Esophagus muscularis mucosa (tissue), 4 donors: ENCODE measurements at places on chromosomes 2 and 18. TPM values are rescaled to one million over a fixed set of nuclear protein-coding genes. Genes with fewer than 3 reads are reported as not detected.

Gene GCKR
- 0.23 TPM for total RNA-seq

Gene CIB4
- not detected for total RNA-seq

Gene SLC23A3
- 0.58 TPM for total RNA-seq

Gene CCDC88A
- total RNA-seq: 35.3 TPM

GRCh38 chr2:233003658-233004555 is 9.1 kb downstream of the NGEF start:
- DNase-seq: no peak

GRCh38 chr18:46723856-46724415 is 32.9 kb downstream of the ST8SIA5 start:
- DNase-seq: no peak

GRCh38 chr2:151638191-151638933 is 95.9 kb downstream of the NEB start:
- DNase-seq: no peak

DNA sequence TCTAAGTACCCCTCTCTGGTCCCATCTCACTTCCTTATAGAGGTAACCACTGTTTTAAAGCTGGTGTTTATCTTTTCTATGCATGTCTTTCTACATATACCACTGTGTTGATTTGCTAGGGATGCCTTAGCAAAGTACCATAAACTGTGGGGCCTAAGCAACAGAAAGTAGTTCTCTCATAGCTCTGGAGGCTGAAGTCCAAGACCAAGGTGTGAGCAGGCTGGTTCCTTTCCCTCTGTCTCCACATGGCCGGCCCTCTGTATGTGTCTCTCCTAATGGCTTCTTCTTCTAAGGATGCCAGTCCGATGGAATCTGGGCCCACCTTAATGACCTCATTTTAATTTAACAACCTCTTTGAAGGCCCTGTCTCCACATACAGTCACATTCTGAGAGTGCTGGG is 40.8 kb upstream of the ROCK2 start:
- no peak for DNase-seq

GRCh38 chr2:216887138-216887537 is 27.3 kb upstream of the TNP1 start:
- DNase-seq: no peak

- DNase-seq: no peak
These were observed 1.1 kb upstream of the CXCR4 start for GRCh38 chr2:136118819-136119716.

- DNase-seq: no peak
These were observed 183.0 kb downstream of the PHLPP1 start for GRCh38 chr18:62898359-62898758.

DNA sequence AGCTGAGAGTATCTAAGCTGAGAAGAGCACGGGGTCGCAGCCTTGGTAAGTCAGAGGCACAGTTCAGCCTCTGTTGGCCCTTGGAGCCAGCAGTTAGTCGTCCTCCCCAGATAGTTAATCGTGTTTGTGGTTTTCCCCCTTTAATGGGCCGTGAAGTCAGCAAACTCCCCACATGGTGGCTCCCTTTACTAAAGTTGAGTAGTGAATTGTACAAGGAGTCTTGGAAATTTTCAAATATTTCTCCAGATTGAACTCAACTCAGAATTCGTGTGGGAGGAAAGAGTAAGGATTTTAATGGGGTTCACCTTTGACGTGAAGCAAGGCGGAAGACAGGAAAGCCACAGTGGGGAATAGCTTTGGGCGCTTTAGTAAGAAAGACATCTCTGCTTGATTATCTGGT is 2.4 kb upstream of the ADCYAP1 start:
- DNase-seq: no peak

GRCh38 chr18:69889009-69889408 is 58.7 kb downstream of the CD226 start:
- DNase-seq: no peak

DNA sequence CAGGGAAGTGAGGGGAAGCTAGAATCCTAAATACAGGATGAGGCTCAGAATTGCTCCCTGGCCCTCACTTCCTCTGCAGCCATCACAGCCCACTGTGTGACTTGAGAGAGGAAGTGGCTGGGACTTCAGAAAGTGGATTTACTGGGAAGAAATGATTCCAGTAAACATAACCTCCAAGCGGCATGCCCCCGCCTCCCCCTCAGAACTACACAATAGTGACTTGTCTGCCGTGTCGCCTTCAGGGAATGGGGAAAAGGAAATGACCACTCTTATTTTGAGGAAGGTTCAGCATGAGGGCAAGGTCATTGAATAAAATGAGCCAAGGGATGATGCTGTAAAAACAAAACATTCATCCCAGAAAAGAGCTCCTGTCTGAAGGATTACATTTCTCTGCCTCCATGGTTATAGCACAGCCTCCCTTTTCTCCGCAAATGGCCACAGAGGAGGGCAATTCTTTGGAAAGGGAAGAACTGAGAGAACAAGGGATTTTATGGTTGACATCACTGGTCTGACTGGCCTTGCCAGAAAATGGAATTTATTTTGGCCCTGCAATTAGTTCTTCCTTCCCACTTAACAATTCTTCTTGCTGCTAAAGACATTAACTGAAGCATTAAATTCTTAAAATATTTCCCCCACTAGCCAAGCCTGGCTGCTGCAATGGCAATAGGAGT is 78.9 kb upstream of the DAPL1 start:
- peak; percentile 57 for DNase-seq

DNA sequence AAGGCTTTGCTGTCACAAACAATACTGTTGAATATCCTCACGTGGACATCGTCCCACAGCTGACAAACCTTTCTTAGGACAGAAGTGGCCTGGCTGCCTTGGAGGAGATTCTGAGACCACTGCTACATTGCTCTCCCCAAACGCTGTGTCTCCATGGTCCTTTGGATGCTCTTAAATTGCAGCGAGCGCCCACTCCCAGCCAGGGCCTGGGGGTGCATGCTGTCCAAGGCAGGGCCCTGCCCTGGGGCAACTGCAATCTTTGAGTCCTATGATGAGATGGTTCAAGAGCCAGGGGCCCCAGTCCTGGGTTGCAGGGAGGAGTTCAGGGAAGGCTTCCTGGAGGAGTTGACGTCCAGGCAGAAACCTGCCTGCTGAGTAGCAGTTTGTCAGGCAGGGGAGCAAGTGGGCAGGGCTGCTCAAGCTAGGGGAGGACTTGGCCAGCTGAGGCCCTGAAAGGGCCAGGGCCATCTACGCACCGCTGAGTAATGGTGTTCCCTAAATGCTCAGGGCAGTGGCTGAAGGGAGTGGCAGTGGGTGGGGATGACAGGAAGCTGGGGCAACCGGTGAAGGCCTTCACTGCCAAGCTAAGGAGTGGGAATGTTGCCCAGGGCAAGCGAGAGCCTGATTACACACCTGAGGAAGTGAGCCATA is 10.8 kb upstream of the SDC1 start:
- peak; percentile 72 for DNase-seq

GRCh38 chr2:85756822-85757435 is 3.1 kb downstream of the ATOH8 start:
- no peak for DNase-seq

DNA sequence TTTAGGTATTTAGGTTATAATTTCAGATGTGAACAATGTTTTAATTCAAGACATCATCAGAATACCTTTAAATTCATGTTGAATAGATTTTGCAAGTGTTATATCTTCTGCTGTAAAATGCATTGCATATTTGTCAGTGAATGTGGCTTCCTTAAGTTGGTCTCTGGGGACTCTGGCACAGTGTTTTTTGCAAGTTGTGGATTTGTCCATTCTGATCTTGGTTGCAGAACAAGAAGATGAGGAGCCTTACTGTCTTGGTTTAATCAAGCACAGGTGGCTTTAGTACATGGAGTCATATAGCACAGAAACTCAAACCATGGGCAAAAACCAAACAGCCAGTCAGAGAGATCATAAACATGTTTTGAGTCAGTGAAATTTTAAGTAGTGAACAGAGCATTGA is 135.7 kb downstream of the ARHGAP28 start:
- peak; percentile 57 for DNase-seq
